ENCODE measurements at places on chromosomes 12 and 14.

GRCh38 chr12:108582509-108582908 is 15.4 kb downstream of the TMEM119 start:
- no peak for DNase-seq

DNA sequence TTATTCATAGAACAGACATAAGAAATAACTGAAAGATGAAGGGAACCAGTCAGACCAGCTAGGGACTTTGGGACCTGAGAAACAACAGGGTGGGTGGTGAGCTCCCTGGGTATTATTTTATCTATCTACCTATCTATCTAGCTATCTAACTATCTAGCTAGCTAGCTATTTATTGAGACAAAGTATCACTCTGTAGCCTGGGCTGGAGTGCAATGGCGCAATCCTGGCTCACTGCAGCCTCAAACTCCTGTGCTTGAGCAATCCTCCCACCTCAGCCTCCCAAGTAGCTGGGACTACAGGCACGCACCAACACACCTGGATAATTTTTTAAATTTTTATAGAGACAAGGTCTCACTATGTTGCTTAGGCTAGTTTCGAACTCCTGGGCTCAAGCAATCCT is 127.6 kb downstream of the DPF3 start:
- no peak for DNase-seq

DNA sequence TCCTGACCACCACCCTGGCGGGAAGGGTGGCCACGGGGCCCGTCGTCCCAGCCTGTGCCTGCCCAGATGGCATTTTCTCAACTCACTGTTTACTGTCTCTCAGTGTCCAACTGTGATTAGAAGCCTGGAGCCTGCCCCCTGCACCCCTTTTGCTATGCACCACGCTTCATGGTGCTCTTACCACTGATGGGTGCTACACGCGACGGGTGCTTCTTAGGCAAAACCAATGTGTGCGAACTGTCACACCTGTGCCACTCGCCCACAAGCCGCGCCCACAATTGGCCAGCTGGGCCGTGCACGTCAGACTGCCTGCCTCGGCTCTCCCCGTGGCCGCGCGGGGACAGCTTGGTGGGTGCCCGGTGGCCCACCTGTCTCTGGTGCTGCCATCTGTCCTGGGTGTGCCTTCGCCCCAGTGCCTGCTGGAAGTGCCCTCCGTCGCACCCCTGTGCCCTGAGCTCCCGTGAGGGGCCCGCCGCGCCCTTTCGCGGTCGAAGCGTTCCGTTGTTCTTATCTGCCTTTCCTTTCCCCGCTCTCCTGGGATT is 15.1 kb upstream of the AMN start:
- no peak for DNase-seq

DNA sequence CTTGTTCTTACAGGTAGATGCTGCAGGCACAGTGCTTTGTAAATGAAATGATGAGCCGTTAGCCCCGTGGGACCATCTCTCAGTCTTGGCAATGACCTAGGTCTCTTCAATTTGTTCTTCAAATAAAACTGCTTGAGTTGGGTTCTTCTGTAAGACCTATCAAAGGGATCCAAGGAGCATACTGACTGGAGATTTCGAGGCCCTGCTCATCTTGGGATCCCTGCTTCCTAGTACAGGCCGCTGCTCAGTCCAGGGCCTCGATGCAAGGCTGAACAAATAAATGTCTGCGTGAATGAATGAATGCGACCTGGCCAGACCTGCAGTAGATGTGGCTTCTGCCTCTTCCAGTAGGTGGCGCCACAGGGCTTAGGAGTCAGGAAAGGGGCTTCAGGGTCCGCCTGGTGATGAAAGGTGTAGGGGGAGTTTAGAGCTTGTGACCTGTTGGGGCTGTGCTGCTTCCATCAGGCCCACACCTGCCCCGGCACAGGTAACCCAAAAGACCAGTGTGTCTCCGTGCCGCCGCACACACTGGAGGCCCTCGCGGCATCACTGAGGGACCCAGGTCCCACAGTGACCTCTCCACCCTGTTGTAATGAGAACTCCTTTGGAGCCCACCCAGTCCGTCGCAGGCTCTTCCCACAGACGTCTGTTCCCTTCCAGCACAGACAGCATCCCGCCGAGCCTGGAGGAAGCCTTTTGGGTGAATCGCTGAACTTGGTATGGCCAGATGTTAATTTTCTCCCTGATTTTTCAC is 4.4 kb downstream of the CACNA1C start:
- peak; percentile 78 for DNase-seq

DNA sequence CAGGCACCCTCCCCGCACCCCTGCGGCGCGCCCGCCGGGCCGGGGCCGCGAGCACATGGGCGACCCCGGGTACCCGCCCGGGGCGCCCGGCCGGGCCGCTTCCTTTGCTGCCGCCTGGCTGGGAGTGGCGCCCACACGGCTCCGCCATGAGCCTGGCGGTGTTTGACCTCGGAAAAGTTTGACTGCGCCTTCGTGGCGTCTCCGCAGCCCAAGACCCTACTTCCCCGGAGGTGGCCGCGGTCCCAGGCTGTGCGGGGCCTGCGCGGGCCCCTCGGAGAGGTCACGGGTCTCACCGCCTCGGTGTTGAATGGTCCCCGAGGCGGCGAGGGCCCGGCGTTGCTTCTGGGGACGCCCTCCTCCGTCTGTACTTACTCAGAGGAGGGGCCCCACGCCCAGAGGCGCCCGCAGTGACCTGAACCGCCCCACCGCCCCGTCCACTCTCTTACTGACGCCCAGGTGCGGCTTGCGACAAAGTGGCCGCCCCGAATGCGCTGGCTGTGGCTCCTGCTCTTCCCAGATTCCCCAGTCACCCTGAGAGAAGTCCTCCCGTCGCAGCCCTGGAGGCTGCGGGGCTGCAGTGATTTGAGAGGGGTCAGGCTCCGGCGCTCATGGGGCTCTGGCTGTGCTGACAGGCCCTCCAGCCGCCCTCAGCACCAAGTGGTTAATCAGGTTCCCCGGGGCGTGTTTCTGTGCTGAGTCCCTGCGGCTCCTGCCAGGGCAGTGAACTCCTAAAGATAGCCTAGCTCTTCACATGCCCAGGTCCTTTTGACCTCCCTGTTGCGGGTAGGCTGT is 5.8 kb downstream of the KMT5A start:
- DNase-seq = peak; percentile 52

- DNase-seq = no peak
Observed at GRCh38 chr12:126418400-126418799, 1353.2 kb downstream of the AACS start.
